ENCODE measurements at places on chromosomes 12 and 14.

DNA sequence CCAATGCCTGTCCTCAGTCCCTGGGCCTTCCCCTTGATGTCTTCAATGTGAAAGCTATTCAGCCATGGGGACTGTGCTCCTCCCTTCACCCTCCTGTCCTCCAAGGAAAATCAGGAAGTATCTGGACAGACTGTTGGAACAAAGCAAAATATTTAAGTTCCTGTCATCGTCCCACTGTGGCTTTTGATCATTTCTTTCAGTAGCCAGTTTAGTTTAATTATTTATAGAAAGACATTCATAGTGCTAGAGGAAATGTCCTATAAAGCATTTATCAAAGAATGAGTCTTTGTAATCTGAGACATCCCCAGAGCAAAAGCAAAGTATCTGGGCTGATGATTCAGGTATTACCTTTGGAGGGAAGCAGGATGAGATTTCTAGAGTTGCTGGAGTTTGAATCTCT lies 254.1 kb downstream of the NRXN3 start:
- no peak for DNase-seq

- DNase-seq: no peak
Measured at GRCh38 chr14:90665321-90666000, 150.8 kb downstream of the TTC7B start.

GRCh38 chr14:55585854-55586253 lies 5.8 kb downstream of the KTN1 start:
- DNase-seq: no peak

GRCh38 chr14:80575763-80576162 lies 364.5 kb upstream of the DIO2 start:
- DNase-seq: no peak

DNA sequence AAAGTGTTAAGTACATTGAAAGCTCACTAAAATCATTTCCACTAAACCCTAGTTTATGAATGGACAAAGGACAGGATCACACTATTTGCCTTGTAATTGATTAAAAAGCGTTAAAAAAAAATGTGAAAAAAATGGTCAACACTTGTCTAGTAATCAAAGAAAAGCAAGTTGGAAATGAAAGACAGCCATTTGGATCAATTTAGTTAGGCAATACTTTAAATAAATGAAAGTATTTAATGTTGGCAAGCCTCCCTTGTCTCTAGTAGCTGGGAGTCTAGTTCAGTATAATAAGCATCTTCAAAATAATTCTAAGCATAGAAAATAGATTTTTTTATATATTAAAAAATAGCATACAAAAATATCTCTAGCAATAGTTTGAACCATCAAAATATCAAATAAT lies 14.2 kb upstream of the CNIH1 start:
- no peak for DNase-seq

- DNase-seq: no peak
Measured at GRCh38 chr14:61420326-61420725, 98.9 kb downstream of the PRKCH start.

DNA sequence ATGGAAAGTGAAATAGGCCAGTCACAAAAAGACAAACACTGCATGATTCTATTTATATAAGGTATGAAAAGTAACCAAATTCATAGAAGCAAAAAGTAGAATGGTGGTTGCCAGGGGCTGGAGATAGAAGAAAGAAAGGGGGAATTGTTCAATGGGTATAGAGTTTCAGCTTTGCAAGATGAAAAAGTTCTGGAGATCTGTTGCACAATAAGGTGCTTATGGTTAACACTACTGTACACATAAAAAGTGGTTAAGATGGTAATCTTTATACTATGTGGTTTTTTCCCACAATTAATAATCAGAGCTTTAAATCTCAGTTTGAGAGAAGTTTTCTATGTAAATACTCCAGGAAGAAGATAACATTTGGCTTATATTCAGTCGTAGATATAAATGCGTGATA lies 73.4 kb downstream of the SLC38A4 start:
- no peak for DNase-seq

- no peak for DNase-seq
Measured at GRCh38 chr14:54787261-54787660, 115.4 kb downstream of the GCH1 start.

GRCh38 chr12:112850383-112850782 lies 56.4 kb upstream of the OAS1 start:
- DNase-seq: no peak
